ENCODE measurements at places on chromosomes 2 and 18.
A peak's percentile ranks its signal among the peaks of the same experiment; 100 is the strongest.

GRCh38 chr2:38142627-38143026 lies 66.7 kb upstream of the CYP1B1 start:
- no peak for DNase-seq

GRCh38 chr18:5508821-5509220 lies 35.0 kb downstream of the EPB41L3 start:
- no peak for DNase-seq

DNA sequence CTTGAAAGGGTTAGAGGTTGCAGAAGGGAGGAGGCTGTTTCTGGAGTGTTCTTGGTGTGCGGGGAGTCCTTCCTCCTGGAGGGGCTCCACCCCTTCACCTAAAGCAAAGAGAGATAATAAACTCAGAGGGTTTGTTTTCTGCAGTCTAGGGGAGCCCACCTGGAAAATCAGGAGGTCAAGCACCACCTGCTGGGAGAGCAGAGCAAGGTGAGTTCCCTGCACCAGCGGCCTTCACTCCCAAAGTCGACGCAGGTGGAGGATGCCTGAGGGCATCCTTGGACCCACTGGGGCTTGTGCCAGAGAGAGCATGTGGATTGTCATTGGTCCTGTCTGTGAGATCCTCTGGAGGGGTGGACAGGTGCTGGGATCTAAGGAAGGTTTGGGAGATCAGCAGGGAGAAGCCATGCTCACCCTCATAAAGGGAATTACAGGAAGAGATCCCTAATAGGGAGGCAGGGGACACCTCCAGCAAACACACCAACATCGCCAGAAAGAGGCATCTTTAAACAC lies 116.7 kb downstream of the KCNF1 start:
- DNase-seq: no peak

DNA sequence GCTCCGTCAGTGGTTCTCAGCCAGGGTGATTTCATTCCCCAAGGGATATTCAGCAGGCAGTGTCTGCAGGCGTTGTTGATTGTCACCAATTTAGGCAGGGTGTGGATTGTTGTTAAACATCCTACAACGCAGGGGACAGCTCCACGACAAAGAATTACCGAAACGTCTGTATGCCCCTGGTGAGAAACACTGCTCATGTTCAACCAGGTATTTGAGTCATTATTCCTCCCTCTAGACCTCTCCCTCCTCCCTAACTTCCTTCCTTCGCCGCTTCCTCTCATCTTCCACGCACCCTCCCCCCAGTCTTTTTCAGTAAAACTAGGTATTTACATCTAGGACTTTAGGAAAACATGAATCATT lies 50.8 kb downstream of the NCK2 start:
- DNase-seq: no peak

DNA sequence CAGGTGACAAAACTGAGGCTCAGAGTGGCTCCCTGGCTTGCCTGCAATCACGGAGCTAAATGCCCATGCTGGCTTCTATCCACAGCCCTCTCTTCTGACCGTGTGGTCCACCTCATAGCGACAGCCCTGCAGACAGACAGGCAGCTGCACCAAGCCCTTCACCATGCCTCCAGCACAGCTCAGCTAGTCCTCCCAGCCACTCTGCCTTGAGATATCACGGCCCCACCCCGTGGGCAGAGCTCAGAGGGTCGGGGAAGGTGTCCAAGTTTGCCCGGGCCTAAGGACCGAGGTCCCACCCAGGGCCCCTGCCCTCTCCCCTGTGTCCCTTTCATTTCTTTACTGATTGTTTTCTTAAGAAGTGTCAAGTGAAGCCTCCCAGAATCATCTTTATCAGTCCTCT lies 128.2 kb upstream of the GLI2 start:
- DNase-seq: no peak

DNA sequence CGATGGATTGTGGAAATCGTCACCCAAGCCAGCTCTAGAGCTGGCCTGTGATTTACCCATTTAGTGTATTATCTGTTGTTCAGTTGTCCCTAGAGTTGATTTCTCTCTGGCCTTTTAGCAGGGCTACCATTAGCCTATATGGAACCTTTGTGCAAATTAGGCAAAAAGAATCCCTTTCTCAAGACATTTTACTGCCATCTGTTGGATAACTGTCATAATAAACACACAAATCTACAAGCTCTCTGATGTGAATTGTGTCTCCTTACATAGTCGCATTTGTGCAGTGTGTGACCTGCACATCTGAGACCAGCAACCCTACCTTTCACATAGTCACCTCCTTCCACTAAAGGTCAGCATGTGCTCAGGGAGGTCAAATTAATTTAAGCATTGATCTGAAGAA lies 34.0 kb downstream of the LOXHD1 start:
- peak; percentile 38 for DNase-seq

DNA sequence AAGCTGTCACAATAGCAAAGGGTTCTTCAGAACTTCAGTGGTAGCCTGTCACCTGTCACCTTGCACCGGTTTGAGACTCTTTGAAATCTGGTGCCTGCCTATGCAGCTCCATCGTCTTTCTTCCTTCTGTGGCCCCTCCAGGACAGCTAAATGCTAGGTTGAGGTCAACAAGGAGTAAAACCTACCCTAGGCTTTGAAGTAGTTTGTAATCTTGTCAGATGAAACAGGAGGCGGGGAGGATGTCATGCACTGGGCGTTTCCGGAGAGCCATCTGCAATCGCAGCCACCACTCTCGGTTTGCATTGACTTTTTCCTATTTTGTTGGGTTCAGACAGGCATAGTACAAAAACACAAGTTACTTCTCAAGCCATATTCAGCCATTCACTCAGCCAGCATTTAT lies 116.7 kb downstream of the LPIN1 start:
- no peak for DNase-seq

DNA sequence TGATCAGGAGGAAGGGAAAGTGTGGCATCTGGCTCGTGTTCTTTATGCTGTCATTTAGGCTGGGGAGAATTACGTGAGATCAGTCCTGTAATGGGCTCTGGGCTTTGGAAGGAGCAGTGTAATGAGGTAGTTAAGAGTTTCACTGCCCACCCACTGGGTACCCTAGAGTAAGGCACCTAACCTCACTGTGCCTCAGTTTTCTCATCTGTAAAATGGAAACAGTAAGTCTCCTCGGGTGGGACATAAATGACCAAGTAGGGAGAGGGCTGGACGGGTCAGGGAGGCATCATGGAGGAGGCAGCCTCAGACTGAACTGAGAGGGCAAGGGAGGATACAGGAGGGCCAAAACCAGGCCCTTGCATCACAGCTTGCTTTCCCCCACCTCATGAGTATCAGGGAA lies 97.3 kb upstream of the MCFD2 start:
- DNase-seq: no peak

- no peak for DNase-seq
Observed at GRCh38 chr18:76493213-76494161, 1.6 kb downstream of the ZNF516 start.

Measured in stimulated activated effector memory CD8-positive, alpha-beta T cell treated with anti-CD3 and anti-CD28 coated beads, Interleukin-12 subunit alpha, Interleukin-12 subunit beta, amount 100 ng/mL, for 72 hours (primary cell).